ENCODE measurements at places on chromosomes 11 and 22.
A peak's percentile ranks its signal among the peaks of the same experiment; 100 is the strongest.

- peak; percentile 11 for DNase-seq
Observed at GRCh38 chr11:91104237-91104636, 881.4 kb upstream of the CHORDC1 start.

DNA sequence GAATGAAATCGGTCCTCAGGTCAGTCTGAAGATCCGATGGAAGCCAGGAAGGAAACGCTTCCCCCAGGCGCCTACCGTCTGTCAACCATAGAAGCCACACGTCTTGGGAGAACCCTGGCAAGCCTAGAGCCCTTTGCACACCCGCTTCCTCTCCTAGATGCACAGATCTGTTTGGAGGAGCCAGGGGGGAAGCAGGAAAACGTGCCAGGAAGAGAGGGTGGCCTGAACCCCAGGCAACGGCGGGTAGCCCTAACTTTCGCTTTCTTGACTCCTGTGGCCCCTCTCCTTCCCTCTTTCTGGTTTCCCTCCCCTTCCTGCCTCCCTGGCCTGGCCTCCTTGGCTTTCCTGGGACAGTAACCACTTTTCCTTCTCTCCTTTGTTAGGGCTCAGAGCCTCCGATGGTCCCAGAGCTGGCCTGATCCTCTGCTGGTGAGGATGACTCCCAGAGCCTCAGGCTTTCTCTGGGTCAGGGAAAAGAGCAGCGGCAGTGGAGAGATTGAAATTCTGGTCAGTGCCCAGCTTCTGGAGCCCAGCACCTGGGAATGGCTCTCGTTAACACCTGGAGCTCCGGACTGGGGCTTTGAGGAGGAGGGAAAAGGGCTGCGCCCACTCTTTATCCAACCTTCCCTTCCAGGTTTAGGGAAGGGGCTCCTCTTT is 2.1 kb downstream of the FXYD6 start:
- DNase-seq, result no peak

- DNase-seq, result peak; percentile 61
Observed at GRCh38 chr22:44042249-44043218, 18.4 kb downstream of the PARVB start.

DNA sequence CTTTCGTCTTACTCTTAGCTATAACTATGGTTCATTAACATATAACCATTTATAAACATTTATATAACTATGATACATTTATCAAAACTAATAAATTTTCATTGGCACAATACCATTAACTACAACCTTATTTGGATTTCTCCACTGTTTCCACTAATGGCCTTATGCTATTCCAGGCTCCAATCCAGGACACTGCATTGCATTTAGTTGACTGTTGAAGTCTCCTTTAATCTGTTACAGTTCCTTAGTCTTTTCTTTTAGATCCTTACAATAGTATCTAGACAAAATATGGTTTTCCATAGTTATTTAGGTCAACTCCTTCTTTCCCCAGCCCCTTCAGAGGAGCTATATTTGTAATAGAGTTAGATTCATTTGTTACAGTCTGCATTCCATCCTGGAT is 47.2 kb downstream of the CCDC34 start:
- no peak for DNase-seq

- no peak for DNase-seq
Observed at GRCh38 chr11:113694390-113694789, 11.7 kb downstream of the TMPRSS5 start.
